IMR-90 (cell line): ENCODE measurements at places on chromosomes 5 and 9. TPM values are rescaled to one million over a fixed set of nuclear protein-coding genes. Genes with fewer than 3 reads are reported as not detected.

- DNase-seq: peak; percentile 16
Measured at GRCh38 chr5:163612358-163613149, 107.1 kb downstream of the MAT2B start.

DNA sequence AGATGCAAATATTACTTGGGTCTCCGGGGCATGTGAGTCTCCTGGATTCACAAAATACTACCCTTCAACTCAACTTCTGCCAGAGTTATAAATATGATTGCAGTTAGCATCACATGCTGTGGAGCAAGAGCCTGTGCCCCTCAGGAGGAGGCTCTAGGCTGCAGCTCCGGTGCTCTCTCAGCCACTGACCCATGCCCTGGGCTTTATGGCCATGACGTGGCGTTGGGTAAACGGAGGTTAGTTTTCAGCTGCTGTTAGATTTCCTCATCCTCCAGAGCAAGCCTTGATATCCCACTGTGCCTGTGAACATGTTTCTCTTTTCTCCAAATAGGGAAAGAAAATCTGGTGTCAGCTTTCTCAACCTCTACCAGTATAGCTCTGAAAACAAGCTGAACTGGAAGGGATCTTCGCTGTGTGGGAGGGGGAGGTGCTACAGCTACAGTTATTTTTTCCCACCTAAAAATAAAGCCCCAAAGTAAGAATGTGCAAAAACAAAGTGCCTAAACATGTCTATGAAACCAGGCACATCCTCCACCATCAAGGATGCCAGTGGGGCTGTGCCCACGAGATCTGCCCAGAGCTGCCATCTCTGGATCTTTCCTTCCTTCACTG is 124.4 kb upstream of the GPR151 start:
- DNase-seq: no peak

DNA sequence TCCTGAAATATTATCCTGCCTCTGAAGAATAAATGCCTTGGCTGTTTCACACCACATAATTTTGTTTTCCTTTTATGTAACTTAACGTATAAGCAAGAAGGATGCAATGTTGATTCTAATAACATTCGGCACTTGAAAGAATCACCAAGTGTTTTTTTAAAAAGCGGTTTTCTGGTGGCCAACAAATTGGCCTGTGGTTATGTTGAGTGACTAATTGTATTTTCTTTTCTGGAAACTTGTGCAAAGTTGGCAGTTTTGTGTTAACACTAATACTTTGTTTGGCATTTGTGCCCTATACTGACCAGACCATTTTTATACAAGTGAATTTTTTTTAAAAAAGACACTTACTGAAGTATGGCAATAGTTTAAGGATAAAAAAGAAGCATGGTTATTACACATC is 452.7 kb downstream of the BNC2 start:
- DNase-seq: peak; percentile 45

- peak; percentile 91 for DNase-seq
Measured at GRCh38 chr5:167294882-167295680, 996.4 kb upstream of the WWC1 start.

DNA sequence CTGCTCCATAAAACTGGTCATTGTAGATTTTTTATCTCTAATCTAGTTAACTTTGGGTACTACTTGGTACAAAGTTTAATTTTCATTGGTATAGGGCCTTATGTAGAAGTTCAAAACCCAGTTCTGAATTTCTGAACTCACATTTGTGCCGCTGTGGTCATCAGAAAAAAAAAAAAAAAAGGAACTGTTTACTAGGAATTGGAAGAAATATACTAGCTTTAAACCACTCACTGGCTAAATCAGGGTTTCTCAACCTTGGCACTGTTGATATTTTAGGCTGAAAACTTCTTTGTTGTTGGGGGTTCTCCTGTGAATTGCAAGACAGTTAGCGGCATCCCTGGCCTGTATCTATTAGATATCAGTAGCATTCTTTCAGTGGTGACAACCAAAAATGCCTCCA is 4.1 kb upstream of the ZFYVE16 start:
- DNase-seq: no peak

GRCh38 chr5:76406673-76407072 is 3.6 kb downstream of the IQGAP2 start:
- no peak for DNase-seq

DNA sequence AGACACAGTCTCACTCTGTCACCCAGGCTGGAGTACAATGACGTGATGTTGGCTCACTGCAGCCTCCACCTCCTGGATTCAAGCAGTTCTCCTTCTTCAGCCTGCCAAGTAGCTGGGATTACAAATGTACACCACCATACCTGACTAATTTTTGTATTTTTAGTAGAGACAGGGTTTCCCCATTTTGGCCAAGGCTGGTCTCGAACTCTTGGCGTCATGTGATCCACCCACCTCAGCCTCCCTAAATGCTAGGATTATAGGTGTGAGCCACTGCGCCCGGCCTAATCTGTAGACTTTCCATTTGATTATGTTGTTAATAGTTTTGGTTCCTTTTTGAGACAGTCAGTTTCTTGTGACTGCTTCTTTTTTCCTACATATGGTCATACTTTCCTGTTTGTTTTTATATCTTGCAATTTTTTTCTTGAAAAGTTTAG is 31.0 kb downstream of the MTREX start:
- no peak for DNase-seq

GRCh38 chr9:129109952-129110739 is 447 bp downstream of the CRAT start:
- peak; percentile 28 for DNase-seq

DNA sequence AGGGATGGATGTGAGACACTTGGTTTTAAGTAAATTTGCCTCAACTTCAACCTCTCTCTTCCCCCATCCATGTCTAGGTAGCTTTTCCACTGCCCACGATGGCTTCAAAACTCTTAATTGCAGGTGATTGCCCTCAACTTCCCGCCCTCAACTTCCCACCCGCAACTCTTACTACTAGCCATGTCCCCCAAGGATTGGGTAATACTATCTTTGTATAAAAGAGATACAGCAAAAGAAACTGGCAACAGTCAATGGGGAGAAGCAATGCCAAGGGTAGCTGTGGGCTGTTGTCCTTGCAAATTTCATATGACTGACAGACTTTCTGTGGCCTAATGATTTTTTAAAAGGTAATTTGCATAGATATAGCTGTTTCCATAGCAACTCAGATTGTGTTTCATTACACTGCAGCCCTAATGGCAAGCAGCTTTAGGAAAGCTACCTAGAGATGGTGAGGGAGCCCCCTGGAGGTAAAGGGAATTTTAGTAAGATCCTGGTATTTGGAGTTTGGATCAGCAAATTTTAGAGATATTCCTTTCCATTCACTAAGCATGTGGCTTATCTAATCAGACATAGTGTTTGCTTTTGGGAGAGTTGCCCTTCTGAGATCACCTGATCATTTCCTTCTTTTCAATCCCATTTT is 421.5 kb upstream of the DAP start:
- peak; percentile 47 for DNase-seq

DNA sequence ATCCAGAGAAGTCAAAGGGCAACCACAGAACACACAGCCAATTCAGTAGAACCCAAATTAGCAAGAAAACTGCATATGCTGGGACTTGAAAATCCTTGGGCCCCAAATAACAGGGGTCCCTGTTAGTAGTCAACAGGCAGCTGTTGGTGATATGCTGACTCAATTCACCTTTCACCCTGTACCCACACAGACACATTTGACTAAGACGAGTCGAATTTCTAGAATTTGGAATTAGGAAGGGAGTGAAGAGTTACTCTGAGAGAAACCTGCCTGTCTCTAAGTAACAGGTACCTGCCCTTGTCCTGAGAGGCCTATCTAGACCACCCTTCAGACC is 821 bp upstream of the VCP start:
- DNase-seq: peak; percentile 19

GRCh38 chr5:142977363-142978051 is 207.3 kb downstream of the ARHGAP26 start:
- DNase-seq: peak; percentile 94

GRCh38 chr5:121745407-121745806 is 106.3 kb upstream of the FTMT start:
- DNase-seq: no peak

DNA sequence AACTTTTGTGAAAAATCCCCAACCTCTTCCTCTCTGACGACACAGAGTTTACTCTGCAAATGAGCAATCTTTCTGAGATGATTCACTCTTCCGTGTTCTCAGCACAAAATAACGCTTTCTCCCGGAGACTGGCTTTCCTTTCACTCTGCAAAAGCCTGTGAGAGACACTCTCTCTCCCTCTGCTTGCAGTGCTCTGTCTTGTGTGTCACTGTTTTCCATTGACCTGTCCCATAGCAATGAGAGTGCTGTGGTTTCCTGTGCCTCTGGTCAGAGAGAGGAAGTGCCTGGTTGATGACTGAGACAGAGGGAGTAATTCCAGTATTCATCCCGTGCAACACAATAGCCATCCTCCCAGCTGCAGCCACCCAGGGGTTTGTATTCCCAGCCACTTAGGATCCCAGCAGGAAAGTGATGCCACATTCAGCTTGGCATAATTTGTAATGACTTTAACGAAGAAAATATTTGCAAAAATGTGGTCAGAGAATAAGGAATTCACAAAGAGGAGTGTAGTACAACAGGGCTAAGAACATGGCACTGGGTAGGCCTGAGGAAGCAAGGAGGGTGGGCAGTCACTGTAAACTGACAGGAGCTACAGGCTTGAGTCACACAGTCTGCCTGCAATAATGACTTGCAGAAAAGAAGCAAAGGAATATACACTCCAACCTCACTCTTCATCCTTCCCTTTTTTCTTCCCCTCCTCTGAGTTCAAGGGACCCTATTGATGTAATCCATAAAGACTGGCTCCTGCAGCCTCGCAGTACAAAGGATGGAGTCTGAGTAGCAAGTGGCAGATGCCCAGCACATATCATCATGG is 463.5 kb upstream of the RGMB start:
- peak; percentile 99 for DNase-seq

DNA sequence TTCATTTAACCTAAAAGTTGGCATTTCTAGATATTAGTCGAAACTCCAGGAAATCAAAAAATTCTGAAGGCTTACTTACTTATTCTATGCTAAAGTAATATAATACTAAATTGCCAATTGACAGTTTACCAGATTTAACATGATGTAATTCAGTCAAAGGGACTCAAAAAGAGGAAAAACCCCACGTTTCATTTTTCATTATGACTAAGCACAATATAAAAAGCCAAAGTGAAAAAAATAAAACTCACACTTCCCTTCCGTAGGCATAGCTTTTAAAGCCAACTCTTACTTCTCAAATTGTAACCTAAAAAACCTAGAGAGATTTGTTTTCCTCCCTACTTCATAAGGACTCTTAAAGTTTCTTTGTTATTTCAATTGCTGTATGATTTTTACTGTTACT is 146.6 kb downstream of the RAPGEF6 start:
- peak; percentile 7 for DNase-seq

GRCh38 chr5:75710637-75711036 is 6.6 kb downstream of the POC5 start:
- DNase-seq: no peak

- DNase-seq: peak; percentile 52
Measured at GRCh38 chr5:95809414-95809960, 13.0 kb downstream of the GLRX start.

- peak; percentile 62 for DNase-seq
Measured at GRCh38 chr5:173291722-173292658, 36.2 kb downstream of the STC2 start.

- DNase-seq: no peak
Measured at GRCh38 chr9:137385061-137385655, 37.8 kb downstream of the EXD3 start.

GRCh38 chr9:37029304-37029775 is 4.7 kb downstream of the PAX5 start:
- no peak for DNase-seq

DNA sequence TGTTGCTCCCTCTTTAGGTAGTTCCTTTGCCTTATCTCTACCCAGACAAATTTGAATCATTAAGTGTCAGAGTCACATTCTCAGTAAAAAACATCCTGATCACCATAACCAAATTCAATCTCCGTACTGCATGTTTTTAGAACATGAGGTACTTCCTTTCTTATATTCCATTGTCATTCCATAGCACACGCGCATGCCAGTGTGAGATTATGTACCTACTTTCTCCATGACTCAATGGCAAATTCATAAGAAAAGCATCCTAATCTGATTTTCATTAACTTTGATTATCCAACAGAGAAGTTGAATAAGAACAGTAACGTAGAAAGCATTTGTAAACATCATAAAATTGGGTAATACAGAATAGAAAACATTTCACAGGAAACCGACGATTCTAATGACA is 1118.6 kb upstream of the CDH9 start:
- DNase-seq: no peak

DNA sequence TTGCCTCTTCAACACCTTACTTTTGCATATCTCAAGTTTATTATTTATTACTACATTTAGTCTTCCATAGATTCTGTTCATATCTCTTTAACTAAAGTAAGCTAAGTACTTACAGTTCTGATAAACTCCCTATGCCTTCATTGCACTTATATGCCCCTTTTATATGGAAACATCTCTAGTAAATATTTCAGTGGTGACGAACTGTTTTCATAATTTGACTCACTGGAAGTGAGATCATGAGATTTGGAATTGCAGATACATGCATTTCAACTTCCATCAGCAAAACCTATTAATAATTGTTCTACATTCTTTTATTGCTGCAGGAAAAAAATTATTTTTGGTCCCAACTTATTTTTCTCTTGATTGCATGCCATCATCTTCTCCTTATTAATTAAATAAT is 263.5 kb downstream of the CD180 start:
- peak; percentile 86 for DNase-seq

GRCh38 chr5:167440846-167441245 is 850.6 kb upstream of the WWC1 start:
- no peak for DNase-seq

GRCh38 chr5:142382186-142382585 is 57.4 kb upstream of the SPRY4 start:
- DNase-seq: no peak

- DNase-seq: no peak
Measured at GRCh38 chr5:37494756-37495155, 115.6 kb downstream of the WDR70 start.

DNA sequence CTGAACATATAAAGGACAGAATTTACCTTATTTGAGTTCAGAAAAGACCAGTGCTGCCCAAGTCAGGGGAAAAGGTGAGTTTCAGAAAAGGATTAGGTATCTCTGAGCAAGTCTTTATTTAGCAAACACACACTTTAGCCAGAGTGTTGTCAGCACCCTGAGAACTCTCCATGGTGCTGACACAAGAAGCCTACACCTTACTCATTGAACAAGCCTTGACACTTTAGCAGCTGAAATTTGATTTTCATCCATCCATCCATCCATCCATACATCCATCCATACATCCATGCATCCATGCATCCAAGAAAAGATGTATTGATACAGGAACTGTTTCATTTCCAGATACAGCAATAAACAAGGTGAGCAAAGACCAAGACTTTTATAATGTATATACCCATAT is 311.2 kb downstream of the TRIM32 start:
- peak; percentile 37 for DNase-seq

Gene LVRN
- total RNA-seq: under 0.01 and 0.18 TPM in 2 replicates

Gene PCDHB16
- 0.18 and 0.56 TPM in 2 replicates for total RNA-seq

Gene SNCB
- not detected in 2 replicates for total RNA-seq

Gene CARTPT
- not detected in 2 replicates for total RNA-seq

Gene GCNT1
- 10.0 and 46.6 TPM in 2 replicates for total RNA-seq

Gene OTULINL
- total RNA-seq: 0.18 and 0.28 TPM in 2 replicates

Gene DRD1
- 0.18 and 0.28 TPM in 2 replicates for total RNA-seq

Gene KCNV2
- total RNA-seq: not detected in 2 replicates

Gene ARHGAP26
- total RNA-seq: 0.54 and 0.56 TPM in 2 replicates

Gene INSYN2B
- total RNA-seq: 33.5 and 43.6 TPM in 2 replicates

Gene ADAMTS12
- 49.2 and 51.3 TPM in 2 replicates for total RNA-seq

Gene FABP6
- total RNA-seq: not detected in 2 replicates

Gene PKN3
- total RNA-seq: 1.6 and 1.7 TPM in 2 replicates

Gene CTSV
- total RNA-seq: 0.54 and 0.56 TPM in 2 replicates

Gene GPSM1
- 28.7 and 29.7 TPM in 2 replicates for total RNA-seq

Gene MYMK
- total RNA-seq: not detected in 2 replicates
